ENCODE measurements at places on chromosomes 7 and 10.

- DNase-seq, result no peak
Observed at GRCh38 chr7:40329601-40330153, 194.9 kb downstream of the SUGCT start.

DNA sequence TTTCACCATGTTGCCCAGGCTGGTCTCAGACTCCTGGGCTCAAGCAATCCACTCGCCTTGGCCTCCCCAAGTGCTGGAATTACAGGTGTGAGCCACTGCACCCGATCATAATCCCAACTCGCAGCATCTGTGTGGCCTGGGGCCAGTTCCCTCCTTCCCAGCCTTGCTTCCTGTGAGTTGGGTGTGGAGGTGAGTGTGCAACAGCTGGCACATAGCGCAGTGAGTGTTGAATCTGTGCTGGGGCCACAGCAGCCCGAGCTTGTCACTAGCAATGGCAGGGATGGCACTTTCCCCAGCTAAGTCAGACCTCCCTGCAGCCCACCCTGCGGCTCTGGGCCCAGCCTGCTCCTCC is 12.2 kb downstream of the TMEM184A start:
- no peak for DNase-seq

DNA sequence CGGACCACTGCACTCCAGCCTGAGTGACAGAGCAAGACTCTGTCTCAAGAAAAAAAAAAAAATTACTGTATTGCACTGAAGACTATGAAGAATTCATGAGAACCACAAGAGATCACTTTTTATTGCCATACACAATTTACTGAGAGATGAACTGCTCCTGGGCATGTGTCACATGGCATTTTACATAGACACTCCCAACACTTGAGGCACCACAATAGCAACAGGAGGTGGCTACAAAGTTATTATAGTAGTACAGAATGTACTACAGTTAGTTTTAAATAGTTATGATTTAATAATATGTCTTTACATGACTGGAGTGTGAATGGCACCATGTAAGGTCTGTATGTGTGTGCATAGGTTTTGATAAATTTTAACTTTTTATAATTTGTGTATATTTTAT is 70.6 kb downstream of the KMT2E start:
- no peak for DNase-seq

DNA sequence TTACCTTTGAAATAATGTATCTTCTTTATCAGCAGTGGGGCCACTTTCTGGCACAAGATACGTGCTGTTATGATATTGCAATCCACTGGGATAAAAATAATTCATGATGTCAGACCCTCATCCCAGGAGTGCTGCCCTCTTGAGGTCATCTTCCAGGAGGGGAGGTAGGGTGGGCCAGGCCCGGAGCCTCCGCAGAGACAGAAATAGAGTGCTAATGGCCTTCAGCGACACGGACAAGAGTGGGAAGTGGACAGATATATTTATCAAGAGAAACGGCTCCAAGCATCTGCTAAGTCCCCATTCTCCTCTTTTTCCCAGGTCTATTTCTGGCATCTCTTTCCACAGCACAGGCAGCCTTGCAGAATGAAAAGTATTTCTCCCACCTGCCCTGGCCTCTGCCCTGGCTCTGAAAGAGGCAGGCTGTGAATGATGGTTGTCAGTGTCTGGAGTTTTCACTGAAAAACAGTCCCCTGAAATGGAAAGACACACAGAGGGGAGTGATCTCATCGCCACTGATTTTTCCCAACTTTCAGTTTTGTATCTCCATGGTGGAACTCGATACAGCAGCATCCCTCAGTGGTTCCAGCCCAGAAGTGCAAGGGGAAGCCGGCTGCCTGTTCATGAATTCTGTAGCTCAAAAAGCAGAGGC is 251.7 kb upstream of the MYO3A start:
- no peak for DNase-seq

DNA sequence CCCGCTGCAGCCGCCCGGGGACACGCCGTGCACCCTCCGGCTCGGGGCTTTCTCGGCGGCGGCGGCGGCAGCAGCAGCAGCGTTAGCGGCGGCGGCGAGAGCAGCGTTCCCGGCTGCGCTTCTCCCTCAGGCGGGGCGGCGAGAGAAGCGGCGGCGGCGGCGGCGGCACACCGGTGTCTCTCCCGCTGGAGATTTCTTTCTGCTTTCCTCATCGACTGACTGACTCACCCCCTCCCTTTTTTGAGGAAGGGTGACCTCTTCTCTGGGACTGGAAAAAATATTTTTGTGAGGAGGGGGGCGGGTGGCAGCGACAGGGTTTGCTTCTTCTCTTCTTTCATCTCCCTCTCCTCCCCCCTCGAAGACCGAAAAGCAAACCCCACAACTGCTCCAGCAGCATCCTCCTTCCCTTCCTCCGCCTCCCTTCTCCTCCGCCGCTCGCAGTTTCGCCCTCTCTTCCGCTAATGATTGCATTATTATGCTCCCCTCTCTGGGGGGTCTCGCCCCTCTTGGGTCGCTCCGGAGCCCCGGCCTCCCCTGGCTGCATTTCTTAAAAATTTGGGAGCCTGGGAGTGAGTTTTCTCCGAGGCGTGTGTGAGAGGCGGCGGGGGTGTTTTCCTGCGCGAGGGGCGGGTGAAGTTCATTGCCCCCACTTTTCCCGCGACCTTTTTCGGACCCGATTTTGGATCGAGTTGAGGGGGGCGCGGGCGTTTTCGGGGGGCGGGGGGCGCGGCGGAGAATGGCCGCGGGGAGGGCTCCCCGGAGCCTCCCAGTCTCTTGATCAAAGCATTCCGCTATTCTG is 411 bp downstream of the AUTS2 start:
- no peak for DNase-seq

DNA sequence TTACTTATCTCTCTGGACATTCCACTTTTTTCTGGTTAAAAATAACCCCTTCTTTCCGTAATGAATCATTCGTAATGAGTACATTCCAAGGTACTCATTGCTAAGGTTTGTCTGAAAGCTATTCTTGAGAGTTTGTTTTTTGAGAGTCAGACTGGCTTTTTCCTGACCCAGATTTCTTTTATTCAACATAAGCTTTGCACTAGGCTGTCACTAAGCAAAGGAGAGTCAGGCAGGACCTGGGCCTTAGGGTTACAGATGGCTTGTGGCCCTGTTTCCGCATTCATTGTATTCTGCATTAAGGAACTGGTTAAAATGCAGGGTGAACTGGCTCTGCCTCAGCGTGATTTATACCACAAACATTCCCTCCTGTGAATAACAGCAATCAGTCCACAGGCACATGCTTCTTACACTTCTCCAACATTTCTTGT is 84.1 kb downstream of the POM121L12 start:
- DNase-seq, result no peak

- DNase-seq, result no peak
Observed at GRCh38 chr10:103102195-103102594, 90.9 kb downstream of the NT5C2 start.

GRCh38 chr7:155508376-155509358 is 37.7 kb downstream of the CNPY1 start:
- no peak for DNase-seq

DNA sequence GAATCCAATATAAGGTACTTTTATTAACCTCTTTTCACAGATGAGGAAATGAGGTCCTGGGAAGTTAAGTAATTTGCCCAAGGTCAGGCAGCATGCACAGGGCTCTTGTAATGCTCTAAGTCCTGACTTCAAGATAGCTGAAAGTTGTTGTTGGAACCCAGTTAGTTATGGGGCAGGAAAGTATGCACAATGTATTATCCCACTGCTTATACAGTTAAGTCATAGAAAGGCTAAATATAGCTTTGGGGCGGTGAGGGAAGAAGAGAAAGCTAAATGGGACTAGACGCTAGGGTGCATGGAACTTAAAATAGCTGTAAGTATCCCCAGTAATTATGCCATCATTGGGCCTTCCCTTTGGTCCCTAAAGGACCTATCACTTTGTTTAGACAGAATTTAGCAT is 9.2 kb downstream of the GLCCI1 start:
- DNase-seq, result no peak

DNA sequence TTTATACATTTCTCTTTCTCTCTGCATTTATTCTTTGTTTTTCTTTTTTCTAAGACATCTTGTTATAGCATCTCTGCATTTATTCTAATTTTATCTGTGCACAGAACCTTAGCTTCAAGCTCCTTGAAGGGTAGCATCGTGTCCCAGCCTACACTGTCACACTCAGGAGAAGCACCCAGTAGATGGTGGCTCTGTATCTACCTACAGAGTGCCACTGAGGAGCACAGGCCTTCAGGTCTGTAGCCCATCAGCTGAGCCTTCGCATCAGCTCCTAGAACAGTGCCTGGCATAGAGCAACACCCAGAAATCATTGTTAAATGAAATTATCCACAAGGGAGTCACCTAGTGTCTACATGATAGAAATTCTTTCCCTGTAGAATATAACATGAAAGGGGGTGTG is 203.0 kb upstream of the KLF14 start:
- DNase-seq, result no peak

GRCh38 chr7:120944826-120945562 is 5.6 kb upstream of the ING3 start:
- DNase-seq, result no peak

- DNase-seq, result no peak
Observed at GRCh38 chr10:113056030-113056429, 106.0 kb downstream of the TCF7L2 start.

DNA sequence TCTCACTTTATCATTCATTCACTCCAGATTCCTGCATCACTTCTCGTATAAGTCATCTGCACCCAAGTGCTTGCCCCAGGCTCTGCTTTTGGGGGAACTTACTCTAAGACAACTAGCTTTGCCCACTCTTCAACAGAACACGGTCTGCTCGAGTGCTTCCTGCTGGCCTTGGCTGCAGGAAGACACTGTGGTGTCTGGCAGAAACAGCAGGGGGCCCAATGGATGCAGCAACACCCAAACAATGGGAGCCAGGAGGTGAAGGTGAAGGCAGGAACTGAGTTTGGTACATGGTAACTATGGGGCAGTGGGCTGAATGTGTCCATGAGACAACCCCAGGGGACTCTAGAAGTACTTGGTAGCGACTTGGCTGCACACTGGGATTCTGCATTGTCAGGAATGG is 344.0 kb downstream of the REEP3 start:
- DNase-seq, result no peak

DNA sequence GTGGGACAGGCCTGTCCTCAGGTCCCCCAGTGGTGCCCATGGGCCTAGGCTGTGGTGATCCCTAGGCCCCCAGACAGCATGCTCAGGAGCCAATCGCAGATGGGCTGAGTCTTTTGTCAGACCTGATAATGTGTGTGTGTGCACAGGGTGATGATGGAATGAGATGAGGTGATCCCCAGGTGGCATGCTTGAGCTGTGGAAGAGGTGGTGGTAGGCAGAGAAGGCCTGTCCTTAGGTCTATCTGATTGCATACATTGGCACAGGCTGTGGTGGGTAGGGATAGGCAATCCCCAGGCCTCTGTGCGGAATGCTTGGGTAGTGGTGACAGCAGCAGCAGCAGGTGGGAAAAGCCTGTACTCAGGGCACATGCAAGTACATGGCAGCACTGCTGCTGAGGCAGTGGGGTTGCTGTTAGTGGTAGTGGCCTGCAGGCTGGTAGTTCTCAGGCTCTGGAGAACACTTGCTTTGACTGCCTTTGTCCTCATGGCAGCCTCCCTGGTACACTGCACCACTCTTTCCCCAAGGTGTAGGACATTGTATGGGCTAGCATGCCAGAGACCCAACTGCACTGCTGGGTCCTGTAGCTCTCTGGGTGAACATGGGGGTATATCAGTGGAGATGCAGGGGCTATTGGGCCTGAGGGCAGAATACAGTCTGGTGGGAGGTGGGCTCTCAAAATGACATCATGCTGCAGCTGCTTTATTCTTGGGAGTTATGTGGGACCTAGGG is 260.9 kb upstream of the PLPP4 start:
- no peak for DNase-seq

Measured in stimulated activated CD8-positive, alpha-beta memory T cell treated with anti-CD3 and anti-CD28 coated beads, Interleukin-4, amount 100 ng/mL, for 24 hours (primary cell).